ENCODE measurements at places on chromosomes 7 and 10. TPM values are rescaled to one million over a fixed set of nuclear protein-coding genes. Genes with fewer than 3 reads are reported as not detected.

The EN2 gene
- 2.2 TPM for total RNA-seq

The CLEC5A gene
- total RNA-seq: not detected

The STEAP4 gene
- not detected for total RNA-seq

The CDC14C gene
- total RNA-seq: not detected

The GATA3 gene
- total RNA-seq: not detected

The SPDYE16 gene
- not detected for total RNA-seq

The STEAP1 gene
- total RNA-seq: 20.7 TPM

The MSS51 gene
- 0.40 TPM for total RNA-seq

The DOCK1 gene
- total RNA-seq: 25.1 TPM

The ANKRD2 gene
- total RNA-seq: not detected

The FOXI2 gene
- not detected for total RNA-seq

The GSTO2 gene
- 1.2 TPM for total RNA-seq

The PTPRN2 gene
- not detected for total RNA-seq

The C7orf57 gene
- total RNA-seq: 0.79 TPM

The SIRT1 gene
- total RNA-seq: 10.9 TPM

The COL17A1 gene
- 0.45 TPM for total RNA-seq

The ECHS1 gene
- total RNA-seq: 80.6 TPM

The AP4M1 gene
- total RNA-seq: 15.9 TPM

The FOXP2 gene
- 0.37 TPM for total RNA-seq

The AGAP9 gene
- total RNA-seq: 1.4 TPM

The HOXA2 gene
- 0.21 TPM for total RNA-seq

The SLC25A13 gene
- 196 TPM for total RNA-seq

The TMEM139 gene
- total RNA-seq: not detected

The FKBP9 gene
- 178 TPM for total RNA-seq

The CTNNA3 gene
- not detected for total RNA-seq

The TFEC gene
- total RNA-seq: not detected

Data from SK-MEL-5 (cell line).